Adipocyte (in vitro differentiated cells): ENCODE measurements at places on chromosomes 5 and 9.
A peak's percentile ranks its signal among the peaks of the same experiment; 100 is the strongest.

DNA sequence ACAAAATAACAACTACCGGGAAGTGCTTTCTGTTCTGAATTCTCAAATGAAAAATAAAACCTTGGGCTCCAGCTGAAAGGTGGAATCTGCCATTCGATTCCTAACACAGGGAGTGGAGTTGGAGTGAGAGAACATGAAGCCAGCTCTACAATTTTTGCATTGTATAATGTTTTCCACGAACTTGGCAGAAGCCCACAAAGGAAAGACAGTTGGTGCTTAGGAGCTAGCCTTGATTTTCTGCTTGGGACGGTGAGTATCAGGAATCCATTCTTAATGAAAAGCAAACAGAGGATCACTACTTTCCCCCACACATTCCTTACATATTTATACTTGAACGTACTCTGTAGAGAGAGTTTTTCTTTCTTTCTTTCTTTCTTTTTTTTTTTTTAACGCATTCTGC, 74.2 kb upstream of the FBXL7 start:
- DNase-seq, result peak; percentile 38

DNA sequence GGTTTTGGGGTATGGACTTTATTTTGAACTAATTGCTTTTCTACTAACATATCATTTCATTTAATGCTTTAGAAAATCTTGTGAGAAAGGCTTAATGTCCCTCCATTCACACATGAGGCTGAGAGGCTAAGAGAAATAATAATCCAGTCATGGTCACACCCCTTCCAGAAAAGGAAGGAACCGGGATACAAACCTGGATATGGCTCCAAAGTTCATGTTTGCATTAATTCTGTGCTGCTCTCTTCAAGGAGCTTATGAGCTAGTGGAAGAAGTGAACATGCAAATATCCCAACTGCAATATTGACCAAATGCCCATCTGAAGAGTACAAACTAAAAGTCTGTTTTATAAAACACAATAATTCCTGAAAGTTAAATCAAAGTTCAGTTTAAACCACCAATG, 732.1 kb upstream of the RIOK2 start:
- no peak for DNase-seq

- DNase-seq, result peak; percentile 67
Observed at GRCh38 chr5:68242743-68243142, 27.2 kb downstream of the PIK3R1 start.

DNA sequence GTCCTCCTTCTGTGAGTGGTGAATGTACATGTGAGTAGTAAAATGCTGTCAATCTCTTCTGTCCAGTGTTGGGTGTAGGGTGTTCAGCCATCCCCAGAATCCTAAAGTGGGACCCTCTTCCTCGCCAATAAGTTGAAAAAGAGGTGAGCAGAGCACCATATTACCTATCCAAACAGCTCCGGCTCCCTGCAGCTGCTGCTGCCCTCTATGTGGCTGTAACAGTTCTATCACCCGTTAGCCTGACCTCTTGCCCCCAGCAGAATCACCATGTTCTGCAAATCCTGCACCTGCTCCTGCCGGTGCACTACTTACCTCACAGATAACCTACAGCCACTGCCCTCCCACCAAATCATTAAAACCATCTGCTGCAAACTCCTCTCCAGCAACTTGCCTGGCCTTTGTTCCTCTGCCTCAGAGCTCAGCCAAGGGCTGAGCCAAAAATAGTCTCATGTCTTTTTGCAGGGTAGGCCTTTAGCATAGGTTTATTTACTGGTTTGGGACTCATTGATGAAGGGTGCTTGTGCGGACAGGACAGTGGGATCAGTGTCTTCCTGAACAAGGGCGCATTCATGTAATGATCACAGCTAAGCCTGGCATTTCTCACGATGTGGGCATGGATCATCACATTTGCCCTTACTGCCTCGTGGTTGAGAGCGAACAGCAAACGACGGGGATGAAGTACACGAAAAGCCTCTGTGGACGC, 49.6 kb upstream of the CCL21 start:
- DNase-seq, result no peak

DNA sequence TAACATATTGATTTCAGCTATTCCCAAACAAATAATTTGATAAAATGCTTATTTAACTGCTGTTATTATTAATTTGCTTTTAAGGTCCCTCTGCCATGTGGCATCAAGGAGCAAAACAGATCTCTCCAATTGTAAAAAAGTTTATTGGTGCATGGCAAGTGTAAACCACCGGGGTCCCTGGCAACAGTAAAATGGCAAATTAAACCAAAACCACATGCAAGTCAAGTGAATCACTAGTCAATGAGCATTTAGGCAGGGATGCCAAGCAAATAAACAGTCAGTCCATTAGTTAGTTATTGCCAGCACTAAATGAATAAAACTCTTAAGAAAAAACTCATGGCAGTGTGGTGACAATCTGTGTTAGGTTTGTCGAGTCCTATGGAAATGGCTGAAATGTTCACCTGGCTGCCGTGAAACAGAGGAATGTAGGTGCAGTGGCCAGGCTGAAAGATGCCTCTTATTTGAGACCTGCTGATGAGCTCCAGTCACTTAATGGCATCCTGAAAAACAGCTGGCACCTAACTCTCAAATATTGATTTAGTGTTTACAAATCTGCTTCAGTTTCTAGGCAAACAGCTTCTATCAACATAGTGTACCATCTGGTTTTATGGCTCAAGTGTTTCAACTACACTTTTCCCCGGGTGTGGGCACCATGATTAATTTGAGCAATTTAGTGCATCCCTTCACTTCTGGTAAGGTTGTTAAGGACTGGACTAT, 296.5 kb upstream of the ITGA1 start:
- DNase-seq, result no peak

- no peak for DNase-seq
Observed at GRCh38 chr5:74334762-74335384, 305.7 kb downstream of the ENC1 start.

- no peak for DNase-seq
Observed at GRCh38 chr5:39742916-39743315, 318.1 kb upstream of the DAB2 start.

DNA sequence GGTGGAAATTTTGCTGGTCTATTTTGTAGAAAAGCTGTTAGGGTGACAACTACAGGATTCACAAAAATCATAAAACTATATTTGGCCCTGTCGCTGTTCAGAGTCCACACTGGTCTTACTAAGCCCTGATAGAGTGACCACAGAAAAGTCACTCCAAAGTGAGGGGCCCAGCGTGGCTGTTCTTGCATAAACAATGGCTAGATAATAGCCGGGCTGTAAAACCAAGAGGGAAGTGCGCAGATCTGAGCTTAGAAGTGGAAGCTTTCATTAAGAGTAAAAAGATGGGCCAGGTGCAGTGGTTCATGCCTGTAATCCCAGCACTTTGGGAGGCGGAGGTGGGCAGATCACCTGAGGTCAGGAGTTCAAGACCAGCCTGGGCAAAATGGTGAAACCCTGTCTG, 15.5 kb upstream of the CTSL start:
- no peak for DNase-seq

DNA sequence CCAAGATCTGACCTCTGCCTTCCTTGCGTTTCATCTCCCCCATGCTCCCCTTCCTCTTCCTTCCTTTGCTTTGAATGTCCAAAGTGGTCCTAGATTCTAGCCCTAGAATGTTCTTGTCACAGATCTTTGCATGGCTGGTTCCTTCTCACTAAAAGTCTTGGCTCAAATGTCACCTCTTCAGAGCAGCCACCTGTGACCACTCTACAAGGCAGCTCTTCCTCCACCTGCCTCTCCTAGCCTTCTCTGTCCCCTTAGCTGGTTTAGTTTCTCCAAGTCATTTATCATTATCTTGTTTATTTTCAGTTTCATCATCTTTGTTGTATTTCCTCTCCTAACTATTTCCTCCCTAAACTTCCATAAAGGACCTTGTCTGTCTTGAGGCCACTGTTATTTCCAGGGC, 7.1 kb upstream of the OCLN start:
- DNase-seq, result no peak

- no peak for DNase-seq
Observed at GRCh38 chr5:21225223-21226064, 1237.4 kb upstream of the CDH18 start.

- DNase-seq, result no peak
Observed at GRCh38 chr5:178382754-178383164, 150.2 kb upstream of the PHYKPL start.

DNA sequence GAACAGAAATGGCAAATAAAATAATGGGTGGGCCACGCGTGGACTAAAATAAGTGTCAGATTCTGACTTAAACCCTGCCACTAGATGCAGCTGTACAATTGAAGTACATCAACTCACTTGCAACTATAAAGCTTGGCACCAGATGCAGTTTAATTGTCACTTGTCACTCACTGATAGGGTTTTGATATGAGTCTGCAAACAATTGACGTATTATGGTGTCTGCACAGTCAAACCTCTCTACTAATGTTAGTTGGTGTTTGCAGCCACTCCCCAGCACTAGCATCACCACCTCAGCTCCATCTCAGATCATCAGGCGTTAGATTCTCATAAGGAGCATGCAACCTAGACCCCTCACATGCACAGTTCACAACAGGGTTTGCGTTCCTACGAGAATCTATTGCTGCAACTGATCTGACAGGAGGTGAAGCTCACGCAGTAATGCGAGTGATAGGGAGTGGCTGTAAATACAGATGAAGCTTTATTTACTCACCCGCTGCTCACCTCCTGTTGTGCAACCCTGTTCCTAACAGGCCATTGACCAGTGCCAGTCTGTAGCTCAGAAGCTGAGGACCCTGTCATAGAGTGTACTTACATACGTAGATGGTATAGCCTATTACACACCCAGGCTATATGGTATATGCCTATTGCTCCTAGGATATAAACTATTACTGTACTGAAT, 72.1 kb upstream of the SEMA6A start:
- DNase-seq, result no peak

DNA sequence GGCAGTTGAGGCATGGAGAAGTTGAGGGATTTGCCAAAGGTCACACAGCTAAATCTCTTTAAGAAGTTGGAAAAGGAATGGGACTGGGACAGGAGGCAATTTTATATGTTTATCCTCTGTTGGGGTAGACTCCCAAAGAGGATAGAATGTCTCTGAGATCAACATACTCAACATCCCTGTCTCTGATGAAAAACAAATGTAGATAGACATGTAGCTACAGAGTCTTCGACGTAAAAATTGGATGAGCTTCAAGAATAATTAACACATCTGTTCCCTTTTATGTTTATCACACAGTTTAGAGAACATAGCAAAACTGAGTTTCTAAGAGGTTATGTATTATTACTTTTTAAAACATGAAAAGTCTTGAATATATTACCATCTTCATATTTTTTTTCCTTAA, 204.6 kb upstream of the CD180 start:
- DNase-seq, result peak; percentile 30
